ENCODE measurements at places on chromosomes 7 and 10. TPM values are rescaled to one million over a fixed set of nuclear protein-coding genes. Genes with fewer than 3 reads are reported as not detected.
A peak's percentile ranks its signal among the peaks of the same experiment; 100 is the strongest.

Gene CNTNAP2
- total RNA-seq, result not detected

Gene SLC26A3
- 0.37 TPM for total RNA-seq

Gene ZFAND4
- 11.8 TPM for total RNA-seq

Gene PLPP4
- not detected for total RNA-seq

Gene CARD11
- 71.5 TPM for total RNA-seq

Gene OR6B1
- total RNA-seq, result not detected

Gene SEC31B
- 7.6 TPM for total RNA-seq

GRCh38 chr7:36994456-36995112 is 270.3 kb upstream of the AOAH start:
- no peak for DNase-seq

DNA sequence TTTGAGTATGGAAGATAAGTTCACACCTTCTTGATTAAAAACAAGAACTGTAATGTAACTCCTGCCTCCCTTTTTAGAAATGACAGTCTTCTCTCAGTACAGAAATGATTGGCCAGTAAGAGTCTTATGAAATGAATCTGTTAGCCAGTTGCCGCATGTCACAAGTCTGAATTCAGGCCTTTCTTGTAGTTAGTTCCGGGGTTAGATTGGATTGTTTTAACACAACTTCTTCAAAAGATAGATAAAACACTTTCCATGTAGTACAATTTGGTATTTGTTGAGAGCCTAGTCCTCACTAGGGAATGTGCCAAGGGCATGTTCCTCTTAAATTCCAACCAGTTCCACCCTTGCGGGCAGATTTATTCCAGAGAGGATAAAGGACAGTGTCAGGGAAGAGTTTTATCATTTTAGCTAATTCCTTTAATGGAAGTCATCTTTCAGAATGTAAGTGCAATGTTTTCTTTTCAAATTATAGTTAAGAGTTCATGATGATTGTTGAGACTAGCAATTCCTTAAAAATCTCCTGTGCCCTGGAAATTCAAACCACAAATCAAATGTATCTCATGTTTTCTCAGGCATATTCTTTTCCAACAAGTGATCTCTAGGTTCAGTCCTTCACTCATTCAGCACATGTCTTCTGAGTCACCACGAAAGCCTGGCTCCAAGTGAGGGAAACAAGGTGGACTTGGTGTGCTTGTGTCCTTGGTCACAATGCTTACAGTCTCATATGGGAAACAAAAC is 4.1 kb downstream of the FHIP2A start:
- no peak for DNase-seq

DNA sequence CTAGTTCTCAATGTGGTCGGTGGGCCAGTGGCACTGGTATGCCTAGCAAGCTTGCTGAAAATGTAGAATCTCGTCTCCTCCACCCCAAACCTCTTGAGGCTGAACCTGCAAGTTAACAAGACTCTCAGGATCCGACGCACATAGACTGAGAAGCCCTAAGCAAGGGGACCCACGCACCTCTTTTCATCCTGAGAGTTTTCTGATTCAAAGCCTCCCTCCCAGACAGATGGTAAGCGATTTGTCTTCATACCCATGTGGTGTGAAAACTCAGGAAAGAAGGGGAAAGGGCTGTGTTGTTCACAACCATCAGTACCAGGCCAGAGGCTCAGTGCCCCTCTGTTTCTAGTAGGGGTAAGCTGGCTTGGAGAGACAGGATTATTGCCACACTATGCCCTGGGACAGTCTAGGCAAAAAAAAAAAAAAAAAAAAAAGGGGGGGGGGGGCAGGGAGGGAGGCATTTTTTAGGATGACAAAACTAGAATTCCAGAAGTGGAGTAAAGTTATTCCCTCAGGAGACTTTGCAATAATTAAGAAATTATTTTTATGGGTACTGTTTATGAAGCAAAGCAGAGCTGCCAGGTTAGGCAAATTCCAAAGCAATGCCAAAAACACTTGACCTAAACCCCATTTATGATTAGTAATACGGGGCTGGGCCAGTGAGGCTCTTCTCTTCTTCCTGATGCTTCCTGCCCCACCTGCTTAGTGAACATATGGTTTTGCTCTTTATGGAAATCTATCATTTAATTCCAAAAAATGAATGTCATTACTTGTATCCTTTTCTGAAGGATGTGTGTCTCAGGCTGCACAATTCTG is 117.6 kb upstream of the PDLIM1 start:
- no peak for DNase-seq

- no peak for DNase-seq
Measured at GRCh38 chr7:106658316-106659165, 2.4 kb downstream of the CCDC71L start.

- no peak for DNase-seq
Measured at GRCh38 chr7:88202278-88202677, 17.6 kb downstream of the SRI start.

- DNase-seq, result no peak
Measured at GRCh38 chr10:75029420-75029819, 82.0 kb upstream of the SAMD8 start.

DNA sequence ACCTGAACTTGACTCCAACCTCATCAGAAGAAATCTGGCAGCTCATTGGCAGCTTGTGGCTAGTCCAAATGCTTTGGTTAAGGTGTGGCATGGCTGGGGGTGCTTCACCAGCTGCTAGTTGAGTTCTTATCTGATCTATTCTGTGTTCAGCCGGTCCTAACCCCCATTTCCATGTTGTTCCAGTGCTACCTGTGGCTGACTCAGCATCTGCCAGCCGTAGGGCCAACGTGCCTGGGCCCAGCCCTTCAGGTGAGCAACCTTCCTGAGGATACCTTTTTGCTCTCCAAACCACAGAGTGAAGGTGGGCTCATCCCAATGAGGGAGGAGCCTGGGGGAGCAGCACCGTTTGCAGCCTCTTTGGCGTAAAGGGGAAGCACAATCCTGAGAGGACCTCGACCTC is 46.8 kb upstream of the C10orf120 start:
- no peak for DNase-seq

DNA sequence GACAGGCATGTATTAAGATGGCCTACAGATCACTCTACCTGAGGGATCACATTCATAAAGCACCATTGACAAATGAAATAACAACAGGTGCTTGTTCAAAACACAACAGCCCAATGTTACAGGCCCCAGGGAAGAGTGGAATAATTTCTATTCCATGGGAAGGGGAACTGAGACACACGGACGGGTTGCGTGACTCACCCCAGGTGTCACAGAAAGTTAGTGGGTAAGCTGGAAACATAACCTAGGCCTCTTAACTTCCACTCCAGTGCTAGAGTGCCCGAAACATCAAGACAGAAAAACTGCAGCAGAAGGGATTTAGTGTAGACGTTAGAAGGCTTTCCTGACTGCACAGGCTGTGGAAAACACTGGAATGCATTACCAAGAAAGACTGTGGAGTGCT is 48.3 kb downstream of the SLC37A3 start:
- no peak for DNase-seq

DNA sequence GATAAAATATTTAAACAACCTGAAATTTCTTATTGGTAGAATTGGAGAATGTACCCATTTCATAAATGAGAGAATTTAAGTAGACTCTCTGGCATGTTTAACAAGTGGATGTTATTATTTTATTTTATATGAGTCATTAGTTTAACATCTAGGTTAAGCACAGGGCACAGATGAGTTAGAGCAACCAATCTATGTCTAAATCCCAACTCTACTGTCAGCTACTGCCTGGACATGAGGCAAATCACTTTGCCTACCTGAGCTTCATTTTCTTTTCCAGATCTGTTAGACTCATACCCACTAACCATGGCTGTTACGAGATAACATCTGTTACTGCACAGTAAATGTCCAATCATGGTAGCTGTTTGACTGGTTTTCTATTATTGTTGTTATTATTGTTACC is 251.1 kb downstream of the INHBA start:
- DNase-seq, result no peak

GRCh38 chr10:113496111-113497109 is 56.4 kb upstream of the HABP2 start:
- DNase-seq, result no peak

DNA sequence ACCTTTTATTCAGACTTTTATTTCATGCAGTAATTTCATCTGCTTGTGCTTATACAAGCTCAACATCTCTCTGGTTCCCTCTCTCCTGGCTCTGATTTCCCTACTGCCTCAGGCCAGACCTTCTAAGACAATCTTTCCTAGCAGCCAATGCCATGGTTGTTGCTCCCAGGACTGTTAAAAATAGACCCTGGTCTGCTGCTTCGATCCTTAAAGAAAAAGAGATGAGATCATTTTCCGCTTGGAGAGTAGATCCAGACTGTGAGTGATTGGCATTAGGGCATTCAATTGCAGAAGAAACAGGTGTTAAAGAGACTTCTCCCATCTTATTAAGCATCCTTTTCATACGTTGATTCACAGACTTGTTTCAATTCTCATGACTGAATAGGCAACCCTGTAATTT is 68.4 kb upstream of the ITGB1 start:
- DNase-seq, result no peak

DNA sequence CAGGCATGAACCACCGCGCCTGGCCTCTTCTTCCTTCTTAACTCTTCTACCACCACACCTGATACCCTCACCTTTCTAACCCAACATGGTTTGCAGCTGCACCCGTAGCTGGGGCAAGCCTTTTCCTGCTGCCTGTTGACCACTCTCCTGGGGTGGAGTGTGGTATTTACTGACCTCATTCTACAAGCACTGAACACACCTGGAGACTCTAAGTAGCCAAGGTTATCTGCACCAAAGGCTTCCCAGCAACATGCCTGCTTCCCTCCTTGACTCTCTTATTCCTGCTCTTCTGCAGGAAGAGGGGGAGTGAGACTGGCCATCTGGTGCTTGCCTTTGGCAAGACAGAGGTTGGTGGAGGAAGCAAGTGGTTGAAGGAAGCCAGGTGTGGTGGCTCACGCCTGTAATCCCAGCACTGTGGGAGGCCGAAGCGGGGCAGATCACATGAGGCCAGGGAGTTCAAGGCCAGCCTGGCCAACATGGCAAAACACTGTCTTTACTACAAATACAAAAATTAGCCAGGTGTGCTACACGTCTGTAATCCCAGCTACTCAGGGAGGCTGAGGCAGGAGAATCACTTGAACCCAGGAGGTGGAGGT is 10.1 kb downstream of the ACTR1A start:
- DNase-seq, result no peak

GRCh38 chr7:496528-497295 is 22.9 kb downstream of the PDGFA start:
- no peak for DNase-seq

- DNase-seq, result no peak
Measured at GRCh38 chr7:78620920-78621319, 822.3 kb downstream of the PHTF2 start.

DNA sequence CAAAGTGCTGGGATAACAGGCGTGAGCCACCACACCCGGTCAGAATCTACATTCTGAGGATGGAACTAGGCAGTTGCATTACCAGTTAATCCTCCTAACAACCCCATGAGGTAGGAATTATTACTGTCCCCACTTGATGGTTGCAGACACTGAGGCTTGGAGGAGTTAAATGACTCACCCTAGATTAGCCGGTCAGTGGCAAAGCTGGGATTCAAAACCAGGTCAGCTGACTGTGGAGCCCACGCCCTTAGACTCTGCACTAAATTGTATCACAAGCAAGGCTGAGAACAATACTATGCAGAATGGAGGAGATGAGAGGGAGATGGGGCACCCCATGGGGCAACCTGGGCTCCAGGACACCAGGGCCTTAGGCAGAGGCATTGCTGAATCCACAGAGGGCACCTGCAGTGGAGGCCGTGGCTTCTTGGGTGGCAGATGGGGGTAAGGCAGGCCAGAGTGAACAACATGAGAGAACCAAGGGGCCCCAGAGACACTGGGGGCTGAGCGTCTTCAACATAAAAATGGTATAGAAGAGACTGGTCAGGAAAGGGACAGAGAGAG is 723.4 kb downstream of the PARD3 start:
- no peak for DNase-seq

DNA sequence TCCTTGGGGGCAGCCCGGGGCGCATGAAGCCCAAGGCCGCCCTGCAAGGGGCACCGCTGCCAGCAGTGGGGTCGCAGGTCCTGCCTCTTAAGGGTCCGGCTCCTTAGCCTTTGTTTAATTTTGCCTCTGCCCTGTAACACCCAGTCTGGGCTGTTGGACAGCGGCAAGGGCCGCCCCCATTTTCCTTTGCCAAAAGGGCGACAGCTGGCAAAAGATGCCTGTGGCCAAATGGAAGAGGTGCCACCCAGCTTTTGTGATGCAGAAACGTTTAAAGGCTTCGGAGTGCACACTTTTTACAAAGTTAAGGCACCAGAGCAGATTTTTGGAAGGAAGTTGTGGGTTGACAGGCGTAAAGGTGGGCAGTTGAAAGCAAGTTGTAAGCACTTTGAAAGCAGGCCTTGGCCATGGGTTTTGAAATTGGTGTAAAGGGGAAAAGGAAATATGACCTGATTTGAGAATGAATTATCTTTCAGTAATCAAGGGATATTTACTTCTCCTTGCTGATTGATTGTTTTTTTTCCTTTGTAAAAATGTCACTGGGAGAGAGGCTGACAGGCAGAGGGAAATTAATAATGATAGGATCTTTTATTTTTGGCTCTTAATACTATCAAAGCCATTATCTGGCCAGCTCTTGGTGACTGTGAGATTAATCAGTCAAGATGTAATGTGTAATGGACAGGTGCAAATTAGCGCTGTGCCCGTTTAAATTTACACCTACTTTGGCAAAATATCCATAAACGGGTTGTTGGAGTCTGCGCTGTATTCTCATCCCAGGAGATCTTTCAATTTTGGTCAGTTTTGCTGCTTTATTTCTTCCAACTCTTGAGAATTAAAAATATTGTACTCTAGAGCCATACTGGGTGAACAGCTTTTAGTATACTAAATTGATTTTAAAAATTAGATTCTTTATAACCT is 1.2 kb downstream of the CASD1 start:
- peak; percentile 7 for DNase-seq

DNA sequence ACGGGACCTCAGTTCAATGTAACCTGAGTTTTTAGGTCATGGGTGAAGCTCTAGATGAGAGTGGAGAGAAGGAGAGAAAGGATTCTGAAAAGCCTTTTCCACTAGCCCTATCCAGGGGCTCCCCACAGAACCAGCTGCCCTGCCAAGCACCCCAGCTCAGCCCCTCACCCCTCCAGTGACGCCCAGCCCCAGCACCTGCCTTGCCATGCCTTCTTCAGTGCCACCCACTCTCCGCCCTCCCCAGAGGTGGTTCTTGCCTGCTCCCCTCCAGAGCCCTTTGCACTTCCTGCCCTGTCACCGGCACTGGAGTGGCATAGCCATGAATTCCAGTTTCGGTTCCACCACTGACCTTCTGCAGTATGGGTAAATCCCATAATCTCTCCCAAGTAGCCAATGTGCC is 70.1 kb downstream of the PCGF5 start:
- DNase-seq, result no peak
